Ureter (tissue), 1 donor: ENCODE measurements at places on chromosomes 13 and 19. TPM values are rescaled to one million over a fixed set of nuclear protein-coding genes. Genes with fewer than 3 reads are reported as not detected.

APOC1 gene
- total RNA-seq = 32.5 TPM

- no peak for DNase-seq
Measured at GRCh38 chr13:102792396-102792795, 6.4 kb downstream of the POGLUT2 start.

- DNase-seq = no peak
Measured at GRCh38 chr13:99125326-99125915, 75.2 kb upstream of the UBAC2 start.

- no peak for DNase-seq
Measured at GRCh38 chr13:47087841-47088240, 191.0 kb upstream of the HTR2A start.

DNA sequence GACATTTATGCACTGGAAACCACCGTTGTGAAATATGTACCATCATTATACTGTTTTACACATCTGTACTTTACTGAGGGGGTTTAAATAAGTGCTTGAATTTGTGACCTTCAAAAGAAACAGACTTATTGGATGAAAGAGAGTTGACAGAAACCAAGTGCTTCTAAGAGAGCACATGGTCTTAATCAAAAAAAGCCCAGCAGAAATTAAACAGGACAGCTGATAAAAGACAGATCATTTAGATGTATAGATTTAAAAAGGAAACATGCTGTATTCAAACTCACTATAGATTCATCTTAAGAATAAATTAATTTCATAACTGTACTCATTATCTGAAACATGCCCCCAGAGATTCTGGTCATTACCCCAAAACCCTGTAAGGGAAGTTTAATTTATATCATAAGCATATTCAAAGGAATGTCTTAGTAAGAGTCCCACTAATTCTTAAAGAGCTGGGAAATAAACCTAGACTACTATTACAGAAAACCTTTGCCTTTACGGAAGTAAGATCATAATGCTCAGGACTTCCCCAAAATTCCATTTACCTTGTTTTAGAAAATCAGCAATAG lies 421.8 kb downstream of the DCT start:
- DNase-seq = no peak

GRCh38 chr13:75825161-75825560 lies 189.0 kb downstream of the LMO7 start:
- DNase-seq = no peak
